ENCODE measurements at places on chromosomes 16 and 17.

DNA sequence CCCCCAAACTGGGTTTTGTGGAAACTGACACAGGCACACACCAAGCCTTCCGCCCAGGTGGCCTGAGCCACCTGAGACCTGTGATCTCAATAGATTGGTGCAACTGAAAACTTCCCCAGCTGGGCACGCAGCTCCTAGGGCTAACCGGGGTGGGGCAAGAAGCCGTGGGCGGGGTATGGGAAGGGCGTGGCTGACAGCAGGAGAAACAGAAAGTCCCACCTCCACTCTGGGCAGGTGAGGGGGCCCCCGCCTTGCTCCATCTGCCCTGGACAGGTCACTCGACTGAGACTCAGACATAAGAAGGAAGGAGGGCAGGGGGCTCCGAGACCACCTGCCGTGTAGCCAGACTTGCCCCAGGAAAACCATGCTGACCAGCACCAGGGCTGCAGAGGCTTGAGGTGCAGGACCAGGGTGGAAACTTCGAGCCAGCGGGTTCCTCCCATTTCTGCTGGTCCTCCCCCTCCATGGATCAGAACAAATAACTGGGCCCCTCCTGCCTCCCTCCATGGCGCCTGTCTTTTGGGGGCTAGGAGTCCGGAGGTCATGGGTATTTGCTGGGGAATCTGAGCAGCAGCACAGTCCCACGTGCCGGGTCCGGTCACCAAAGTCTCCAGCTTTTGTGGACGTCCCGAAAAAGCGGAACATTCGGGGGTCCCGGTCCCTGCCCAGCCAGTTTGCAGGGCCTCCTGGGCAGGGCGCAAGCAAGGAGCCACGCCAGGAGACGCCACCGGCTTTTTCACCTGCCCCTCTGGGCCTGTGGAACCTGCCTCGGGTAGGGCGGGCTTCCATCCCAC lies 1.3 kb downstream of the TIMP2 start:
- no peak for DNase-seq

- peak; percentile 71 for DNase-seq
Observed at GRCh38 chr17:77772461-77772897, 186.0 kb upstream of the TNRC6C start.

- DNase-seq: peak; percentile 13
Observed at GRCh38 chr16:75379339-75379738, 54.0 kb downstream of the CFDP1 start.

DNA sequence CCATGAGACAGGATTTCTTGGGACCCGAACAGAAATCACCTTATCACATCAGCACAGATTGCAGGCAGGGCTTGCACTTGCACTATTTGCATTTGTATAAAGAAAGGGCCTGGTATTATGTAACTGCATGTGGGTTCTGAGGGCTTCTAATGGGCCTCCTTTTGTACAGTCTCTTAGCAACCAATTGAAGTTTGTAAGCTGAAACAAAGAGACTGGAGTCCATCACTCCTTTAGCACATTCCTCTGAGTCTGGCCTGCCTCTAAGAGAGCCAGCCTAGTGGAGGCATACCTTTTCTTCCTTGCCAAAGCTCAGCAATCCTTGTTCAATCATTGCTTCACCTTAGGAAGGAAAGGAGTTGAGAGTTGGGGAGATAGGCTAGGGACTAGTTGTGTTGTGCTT lies 387.1 kb downstream of the XYLT1 start:
- no peak for DNase-seq

DNA sequence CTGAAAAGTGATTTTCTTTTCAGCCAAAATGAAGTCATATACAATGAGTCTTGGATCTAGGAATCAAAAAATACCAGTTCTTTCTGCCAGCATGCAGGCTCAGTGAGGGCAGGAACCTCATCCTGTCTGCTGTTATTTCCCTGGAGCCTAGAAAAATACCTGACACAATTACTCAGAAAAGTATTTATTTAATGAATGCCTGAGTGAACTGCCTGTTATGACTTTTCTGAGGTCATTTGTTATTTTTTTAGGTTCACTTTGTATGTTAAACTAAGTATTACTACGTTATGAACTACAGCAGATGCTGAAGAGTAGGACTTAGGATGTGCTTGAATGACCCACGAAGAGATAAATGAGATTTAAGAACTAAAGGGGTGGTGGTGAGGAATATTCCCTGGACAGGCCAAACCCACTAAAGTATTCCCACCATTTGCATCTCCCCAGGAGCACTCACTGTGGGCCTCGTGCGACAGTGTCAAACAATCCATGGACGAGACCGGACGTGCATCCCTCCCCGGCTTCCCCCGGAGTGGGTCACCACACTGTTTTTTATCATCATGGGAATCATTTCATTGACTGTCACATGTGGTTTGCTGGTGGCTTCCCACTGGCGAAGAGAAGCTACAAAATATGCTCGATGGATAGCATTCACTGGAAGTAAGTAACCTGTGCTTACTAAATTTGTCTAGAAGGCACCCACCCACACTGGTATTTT lies 17.1 kb upstream of the VWA3A start:
- peak; percentile 26 for DNase-seq

DNA sequence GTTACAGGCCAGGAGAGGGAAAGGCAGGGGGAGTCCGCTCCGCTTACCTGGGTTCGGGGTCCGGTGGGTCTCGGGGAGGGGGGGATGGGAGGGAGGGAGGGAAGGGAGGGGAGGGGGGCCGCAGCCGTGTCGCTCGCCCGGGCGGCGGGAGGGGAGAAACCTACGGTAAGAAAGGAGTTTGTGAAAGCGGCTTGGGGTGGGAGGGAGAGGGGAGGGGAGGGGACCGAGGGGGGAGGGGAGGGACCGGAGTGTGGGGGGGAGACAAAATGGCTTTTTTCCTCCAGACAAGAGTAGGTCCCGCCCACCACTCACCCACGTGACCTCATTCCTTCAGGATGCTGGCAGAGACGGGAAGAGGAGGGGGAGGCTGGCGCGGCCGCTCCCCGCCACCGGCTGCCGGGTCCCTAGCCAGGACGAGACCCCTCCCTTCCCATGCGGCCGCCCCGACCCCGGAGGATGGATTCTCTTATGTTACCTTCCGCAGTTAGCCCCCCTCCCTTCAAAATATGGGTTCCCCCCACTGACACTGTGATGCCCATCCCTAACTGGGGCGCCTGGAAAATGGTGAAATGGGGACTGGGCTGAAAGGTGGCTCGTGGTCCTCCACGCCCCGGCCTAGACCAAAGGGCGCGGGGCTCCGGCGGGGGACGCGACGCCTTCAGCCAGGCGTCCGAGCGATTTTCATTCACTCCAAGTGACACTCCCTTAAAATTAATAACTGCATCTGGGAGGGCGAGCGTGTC lies at the start of gene PCGF2:
PCGF2 (minus strand) TSS at position 188 of the 743 bp plus-strand sequence. CDS start 7,934 bp downstream, outside the sequence.
- DNase-seq: peak; percentile 94

DNA sequence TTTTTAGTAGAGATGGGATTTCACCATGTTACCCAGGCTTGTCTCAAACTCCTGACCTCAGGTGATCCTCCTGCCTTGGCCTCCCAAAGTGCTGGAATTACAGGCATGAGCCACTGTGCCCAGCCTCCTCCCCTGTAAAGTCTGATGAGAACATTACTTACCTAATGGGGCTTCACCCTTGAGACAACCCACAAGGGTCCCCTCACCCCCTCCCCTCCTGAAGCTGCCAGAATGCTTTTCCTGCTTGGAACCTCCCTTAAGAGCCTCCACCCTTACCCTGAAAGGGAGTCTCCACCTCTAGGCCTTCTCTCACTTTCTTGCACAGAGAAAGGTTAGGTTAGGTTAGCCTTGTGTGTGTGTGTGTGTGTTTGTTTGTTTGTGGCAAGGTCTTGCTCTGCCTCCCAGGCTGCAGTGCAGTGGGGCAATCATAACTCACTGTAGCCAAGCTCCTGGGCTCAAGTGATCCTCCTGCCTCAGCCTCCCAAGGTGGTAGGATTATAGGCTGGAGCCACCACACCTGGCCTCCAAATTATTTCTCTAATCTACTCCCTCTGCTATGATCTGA lies 8.9 kb downstream of the SLC5A11 start:
- no peak for DNase-seq

- peak; percentile 28 for DNase-seq
Observed at GRCh38 chr16:55250701-55251100, 73.3 kb upstream of the IRX6 start.

GRCh38 chr16:86354641-86355513 lies 155.4 kb upstream of the FOXF1 start:
- DNase-seq: peak; percentile 58

DNA sequence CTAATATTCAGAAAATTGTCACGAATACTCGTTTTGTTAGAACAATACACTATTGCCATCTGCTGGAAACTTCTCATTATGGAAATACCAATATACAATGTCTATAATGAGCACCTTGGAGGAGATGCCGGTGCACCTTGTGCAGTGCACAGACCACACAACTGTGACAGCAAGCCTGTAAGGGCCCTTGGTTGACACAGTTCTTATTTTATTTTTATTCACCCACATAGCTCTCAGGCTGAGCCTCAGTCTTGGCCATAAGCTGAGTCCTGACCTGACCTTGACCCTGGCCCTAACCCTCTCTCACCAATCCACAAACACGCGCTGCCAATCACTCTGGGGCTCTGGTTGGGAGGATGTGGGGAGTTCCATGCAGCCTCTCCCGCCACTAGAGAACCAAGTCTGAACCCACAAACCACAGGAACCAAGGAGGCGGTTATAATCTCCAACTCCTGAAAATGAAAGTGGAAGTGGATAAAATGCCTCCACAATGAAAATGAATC lies 7.6 kb downstream of the AIPL1 start:
- peak; percentile 44 for DNase-seq
